ENCODE measurements at places on chromosomes 16 and 17. TPM values are rescaled to one million over a fixed set of nuclear protein-coding genes. Genes with fewer than 3 reads are reported as not detected.

- no peak for DNase-seq
These were observed at the start of gene SLC5A11 for GRCh38 chr16:24845726-24846547. Gene SLC5A11 (plus strand): TSS chr16:24845963. CDS start chr16:24858644, 12,681 bp downstream.

GRCh38 chr16:84735849-84736586 lies 36.2 kb downstream of the USP10 start:
- no peak for DNase-seq

DNA sequence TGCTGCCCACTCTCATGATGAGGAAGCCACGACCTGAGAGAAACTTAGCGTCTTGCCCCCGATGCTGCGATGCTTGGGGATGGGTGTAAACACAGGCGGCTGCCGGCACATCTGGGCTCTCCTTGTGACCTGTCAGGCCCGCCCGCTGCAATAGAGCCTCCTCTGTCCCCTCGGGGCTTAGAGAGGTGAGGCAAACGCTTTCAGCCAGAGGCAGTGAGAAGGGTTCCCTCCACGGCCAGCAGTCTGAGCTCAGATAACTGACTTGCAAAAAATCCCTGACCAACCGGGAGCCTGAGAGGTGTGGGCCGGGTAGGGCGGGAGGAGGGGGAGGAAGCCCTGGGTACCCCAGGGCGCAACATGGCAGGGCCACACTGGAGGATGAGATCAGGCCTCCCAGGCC lies 260.6 kb downstream of the C16orf95 start:
- no peak for DNase-seq

The PDPK1 gene
- polyA plus RNA-seq, result 30.2 TPM

GRCh38 chr17:64781014-64781756 lies 119.1 kb upstream of the SMURF2 start:
- DNase-seq, result no peak

The CDH3 gene
- polyA plus RNA-seq, result 0.57 TPM

DNA sequence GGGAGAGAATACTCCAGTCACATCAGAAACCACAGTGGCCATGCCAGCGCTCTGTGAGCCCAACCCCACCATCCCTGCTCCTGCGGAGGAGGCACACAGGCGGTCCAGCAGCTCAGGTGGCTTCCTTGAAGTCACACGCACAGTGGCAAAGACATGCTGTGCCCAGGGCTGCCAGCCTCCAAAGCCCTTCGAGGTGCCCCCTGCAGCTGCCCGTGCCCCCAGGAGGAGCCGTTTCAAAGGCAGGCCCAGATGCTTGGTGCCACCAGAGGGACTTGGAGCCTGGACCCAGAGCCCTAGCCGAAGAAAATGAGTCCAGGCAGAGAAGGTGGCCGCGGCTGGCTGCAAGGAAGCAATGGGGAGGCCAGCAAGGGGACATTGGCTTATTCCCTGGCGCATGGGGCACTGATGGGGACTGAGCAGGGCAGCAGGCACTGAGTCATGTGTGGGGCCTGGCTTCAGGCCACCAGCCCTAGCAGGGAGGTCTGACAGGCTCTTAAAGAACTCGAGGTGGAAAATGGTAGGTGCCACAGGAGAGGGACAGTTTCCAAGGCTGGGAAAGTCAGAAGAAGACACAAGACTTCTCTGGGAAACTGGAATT lies 17.2 kb upstream of the CACNG1 start:
- no peak for DNase-seq

The ZNF19 gene
- 2.7 TPM for polyA plus RNA-seq

DNA sequence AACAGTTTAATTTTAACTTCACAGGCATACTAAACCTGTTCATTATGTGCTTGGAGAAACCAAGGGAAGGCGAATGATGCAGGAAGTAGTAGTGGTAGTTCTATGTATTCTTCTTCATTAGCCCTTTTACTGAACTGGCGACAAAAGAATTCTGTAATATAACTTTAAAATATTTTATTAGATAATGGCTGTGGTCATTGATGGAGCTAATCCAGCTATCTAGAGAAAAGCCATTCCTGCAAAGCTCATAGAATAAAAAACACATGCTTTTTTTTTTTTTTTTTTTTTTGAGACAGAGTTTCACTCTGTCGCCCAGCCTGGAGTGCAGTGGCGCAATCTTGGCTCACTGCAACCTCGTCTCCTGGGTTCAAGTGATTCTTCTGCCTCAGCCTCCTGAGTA lies 23.5 kb downstream of the TANC2 start:
- no peak for DNase-seq

The NFATC2IP gene
- 29.3 TPM for polyA plus RNA-seq

The ACAP1 gene
- 11.3 TPM for polyA plus RNA-seq

The ASIC2 gene
- polyA plus RNA-seq, result 0.32 TPM

GRCh38 chr16:49563666-49564065 lies 190.1 kb downstream of the C16orf78 start:
- no peak for DNase-seq

The ITGB4 gene
- polyA plus RNA-seq, result 4.6 TPM

DNA sequence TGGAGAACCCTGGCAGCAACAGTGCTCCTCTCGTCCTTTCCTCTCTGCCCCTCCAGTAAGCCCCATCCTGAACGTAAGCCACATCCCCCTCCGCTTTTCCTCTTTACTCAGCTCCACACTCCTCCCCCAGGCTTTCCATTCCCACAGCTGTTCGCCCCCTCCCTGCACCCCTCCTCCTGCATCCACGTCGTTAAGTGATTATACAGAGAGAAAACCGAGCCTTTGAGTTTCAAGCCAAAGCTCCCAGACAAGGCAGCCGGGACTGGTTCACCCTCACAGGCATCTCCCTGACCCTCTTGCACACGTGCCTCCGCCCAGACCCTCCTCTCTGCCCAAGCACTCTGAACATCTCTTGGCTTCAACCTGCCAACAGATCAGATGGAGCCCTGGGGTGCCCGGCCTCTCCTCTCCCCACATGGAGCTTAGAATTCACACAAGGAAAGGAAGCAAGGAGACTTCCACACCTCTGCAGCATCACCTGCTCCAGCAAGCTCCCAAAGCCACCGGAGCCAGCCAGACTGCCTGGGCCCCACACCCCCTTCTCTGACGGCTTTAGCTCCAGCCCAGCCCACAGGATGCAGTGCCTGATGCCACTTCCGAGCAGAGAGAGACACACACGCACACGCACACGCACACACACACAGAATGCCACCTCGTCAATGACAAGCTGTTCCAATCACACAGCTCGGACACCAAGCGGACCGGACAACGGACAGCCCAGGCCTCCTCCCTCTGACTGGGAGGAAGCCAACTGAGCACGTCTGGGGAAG lies 99.9 kb upstream of the CCL2 start:
- DNase-seq, result no peak

DNA sequence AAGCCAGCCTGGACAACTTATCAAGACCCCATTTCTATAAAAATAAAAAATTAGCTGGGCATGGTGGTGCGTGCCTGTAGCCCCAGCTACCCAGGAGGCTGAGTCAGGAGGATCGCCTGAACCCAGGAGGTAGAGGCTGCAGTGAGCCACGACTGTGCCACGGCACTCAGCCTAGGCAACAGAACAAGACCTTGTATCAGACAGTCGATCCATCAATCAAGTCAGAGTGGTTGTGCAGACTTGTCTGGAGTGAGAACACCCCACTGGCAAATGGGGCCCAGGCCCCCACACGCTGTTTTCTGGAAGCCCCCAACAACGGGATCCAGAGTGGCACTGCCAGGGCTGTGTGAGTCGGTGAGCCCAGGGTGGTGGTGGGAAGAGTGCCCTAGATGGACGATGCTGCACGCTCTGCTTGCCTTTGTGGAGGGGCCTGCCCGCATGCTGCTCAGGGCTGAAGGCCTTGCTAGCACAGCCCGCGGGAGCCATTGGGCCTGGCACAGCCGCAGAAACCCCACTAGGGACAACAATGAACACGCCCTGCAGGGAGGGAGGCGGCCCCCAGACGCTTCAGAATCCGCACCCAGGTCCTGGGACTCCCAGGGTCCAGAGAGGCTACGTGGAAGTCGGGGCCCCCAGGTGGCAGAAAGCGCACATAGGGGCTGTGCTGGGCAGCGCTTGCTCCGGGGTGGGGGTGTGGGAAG lies 80.1 kb upstream of the GNG13 start:
- DNase-seq, result no peak

The KRT24 gene
- not detected for polyA plus RNA-seq

DNA sequence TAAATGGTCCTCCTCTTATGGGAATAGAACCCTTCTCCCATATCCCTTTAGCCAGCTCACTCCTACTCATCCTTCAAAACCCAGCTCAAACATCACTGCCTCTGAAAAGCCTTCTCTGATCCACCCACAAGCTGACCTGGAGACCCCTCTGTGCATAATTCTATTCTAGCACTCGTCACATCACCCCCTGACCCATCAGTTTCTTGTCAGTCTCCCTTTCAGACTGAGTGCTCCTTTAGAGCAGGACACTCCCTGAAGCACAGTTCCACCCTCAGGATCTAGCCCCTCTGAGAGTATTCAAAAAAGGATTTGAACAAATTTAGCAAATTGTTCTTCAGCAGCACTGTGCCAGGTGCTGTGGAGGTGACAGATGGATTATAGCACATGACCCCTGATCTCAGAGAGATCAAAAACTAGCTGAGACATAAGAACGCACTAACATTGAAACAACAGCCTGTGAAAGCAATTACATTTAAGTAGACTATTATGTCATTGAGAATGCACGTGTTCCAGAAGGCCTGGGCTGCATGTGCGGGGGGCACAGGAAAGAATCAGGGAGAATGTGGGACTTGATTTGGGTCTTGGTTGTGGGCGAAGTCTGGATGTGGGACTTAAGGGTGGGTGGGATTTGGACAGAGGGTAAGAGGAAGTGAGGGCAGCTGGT lies 43.5 kb downstream of the MRPS23 start:
- no peak for DNase-seq

DNA sequence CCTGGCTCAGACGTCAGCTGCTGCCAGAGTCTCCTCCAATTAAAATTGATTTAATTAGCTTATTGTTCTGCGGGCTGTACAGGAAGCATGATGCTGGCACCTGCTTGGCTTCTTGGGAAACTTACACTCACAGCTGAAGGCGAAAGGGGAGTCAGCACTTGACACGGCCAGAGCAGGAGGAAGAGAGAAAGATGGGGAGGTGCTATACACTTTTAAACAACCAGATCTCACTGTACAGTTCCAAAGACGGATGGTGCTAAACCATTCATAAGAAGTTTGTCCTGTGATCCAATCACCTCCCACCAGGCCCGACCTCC lies 1.4 kb upstream of the PRDM7 start:
- no peak for DNase-seq

The RSPRY1 gene
- 23.3 TPM for polyA plus RNA-seq

DNA sequence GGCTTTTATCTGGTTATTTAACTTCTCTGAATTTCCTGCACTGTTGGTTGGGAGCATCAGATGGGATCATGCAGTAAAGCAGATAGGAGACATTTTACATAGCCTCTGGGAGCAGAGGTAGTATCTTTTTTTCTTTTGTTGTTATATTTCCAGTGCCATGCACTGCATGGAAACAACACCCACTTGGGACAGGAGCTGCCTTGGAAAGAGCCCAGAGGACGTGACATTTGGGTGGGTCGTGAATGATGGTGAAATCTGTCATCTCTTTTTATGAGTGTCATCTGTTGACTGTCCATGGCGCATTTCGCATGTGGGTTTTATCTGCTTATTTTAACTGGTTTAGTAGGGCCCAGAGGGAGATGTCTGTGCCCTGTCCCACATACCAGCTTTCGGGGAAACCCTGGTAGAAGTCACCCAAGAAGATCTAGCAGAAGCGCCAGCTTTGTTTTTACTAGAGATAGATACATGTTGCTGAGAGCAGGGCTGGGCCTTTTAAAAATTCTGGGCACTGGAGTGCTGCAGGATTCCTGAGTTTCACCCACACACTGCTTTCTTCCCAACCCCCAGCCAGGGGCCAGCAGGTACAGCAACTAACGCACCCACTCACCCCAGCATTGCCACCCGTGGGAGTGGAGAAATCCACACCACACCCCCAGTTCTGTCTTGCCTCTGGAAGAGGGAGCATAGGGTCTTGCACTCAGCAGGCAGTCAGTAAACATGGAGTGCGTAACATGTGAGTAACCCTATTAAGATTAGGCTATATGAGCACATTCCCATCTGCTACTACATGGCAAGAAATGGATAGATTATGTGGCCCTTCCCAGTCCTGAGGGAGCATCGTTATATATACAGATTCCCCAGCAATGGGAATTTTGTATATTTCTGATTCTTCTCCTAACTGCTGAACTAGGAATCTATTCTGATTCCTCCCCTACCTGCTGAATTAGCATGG lies 8.4 kb upstream of the TERF2 start:
- no peak for DNase-seq

DNA sequence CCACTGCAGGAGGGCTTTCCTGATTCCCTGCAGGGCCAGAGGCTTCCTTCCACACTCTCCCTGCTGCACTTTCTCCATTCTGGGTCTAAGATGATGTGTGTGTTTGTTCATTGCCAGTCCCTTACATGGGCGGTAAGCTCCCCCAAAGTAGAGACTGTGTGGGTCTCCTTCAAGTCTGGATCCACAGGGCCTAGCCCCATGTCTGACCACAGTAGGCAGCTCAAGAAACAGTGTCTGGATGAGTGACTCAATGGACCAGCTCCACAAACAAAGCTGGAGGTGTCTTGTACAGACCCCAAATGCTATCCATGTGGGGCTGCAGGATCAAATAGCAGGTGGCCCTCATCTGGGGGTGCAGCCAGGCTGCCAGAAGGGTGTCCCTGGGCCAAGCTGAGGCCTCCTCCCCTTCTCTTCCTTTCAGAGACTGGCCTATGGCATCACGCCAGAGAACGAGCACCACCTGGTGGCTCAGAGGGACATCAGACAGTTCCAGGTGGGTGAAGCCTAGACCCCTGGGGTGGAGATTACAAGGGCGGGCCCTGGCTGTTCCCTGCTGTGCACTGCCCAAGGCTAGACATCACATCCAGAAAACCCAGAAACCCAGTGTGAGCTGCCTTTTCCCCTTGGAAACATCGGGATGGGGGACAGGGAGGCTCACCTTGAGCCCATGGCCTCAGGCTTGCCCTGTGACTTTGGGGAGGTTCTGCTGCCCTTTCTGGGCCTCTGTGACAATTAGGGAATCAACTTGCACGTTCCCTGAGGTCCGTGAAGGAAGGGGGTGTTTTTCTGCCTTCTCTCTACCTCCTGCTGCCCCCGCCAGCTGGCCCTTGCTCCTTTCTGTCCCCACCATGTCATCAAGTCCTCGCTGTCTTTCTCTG lies 45.9 kb downstream of the SLC6A2 start:
- no peak for DNase-seq

The SKAP1 gene
- 0.30 TPM for polyA plus RNA-seq

The RCVRN gene
- 0.25 TPM for polyA plus RNA-seq
